Foreskin fibroblast (primary cell): ENCODE measurements at places on chromosomes 7 and 10.

DNA sequence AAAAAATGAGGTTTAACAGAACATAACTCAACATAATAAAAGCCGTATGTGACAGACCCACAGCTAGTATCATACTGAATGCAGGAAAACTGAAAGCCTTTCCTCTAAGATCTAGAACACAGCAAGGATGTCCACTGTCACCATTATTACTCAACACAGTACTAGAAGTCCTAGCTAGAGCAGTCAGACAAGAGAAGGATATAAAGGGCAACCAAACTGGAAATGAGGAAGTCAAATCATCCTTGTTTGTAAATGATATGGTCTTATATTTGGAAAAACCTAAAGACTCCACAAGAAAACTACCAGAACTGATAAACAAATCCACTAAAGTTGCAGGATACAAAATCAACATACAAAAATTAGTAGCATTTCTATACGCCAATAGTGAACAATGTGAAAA lies 45.9 kb downstream of the C10orf71 start:
- no peak for DNase-seq

DNA sequence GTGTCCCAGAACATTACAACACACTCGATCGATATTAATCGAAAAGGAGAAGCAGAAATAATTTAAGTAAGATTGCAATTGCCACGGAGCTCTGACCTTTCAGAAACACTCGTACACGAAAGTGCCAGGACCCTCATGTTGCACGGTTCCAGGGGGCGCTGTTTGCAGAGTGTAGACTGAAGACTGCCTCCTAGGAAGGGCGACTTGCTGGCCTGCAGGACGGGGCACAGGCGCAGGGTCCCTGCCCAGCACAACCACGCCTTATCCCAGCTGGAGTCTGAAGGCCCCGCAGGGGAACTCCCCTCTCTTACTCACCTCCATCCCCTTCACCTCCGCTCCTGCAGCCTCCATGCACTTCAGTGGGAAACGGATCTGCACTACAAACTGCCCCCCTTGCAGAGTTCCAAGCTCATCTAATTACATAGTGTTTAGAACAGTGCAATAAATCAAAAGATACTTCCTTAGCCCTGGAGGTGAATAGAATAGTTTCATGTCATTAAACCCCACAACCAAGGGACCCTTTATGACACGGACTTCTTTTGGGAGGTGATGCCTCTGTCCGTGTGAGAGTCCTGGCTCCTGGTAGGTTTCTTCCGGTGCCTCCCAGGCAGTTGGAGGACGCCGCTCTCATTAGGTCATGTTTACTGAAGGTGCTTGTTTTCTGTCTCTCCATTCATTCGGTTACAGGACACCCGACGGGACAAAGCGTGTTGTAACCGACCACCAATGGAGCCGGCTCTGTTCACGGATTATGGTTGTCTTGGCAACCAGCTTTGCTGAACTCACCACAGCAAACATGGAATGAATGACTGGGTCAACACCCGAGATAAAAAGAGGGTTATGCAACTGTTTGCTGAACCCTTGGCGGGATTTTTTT lies 262.2 kb downstream of the BAMBI start:
- no peak for DNase-seq

DNA sequence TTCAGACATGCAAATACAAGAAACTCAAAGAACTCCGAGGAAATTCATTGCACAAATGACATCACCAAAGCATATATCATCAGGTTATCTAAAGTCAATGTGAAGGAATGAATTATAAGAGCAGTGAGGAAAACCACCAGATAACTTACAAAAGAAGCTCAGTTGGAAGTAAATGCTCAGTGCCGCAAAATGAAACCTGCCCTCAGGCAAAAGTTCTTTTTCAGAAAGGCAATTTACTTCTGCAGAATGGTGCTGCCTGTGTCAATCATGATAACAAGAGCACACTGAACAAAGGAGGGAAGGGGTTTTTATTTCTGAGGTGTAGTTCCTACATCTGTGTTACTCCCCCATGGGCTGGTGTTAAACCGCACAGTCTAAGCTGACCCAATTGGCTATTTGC lies 550.6 kb upstream of the SEMA3D start:
- no peak for DNase-seq

GRCh38 chr7:22373911-22374310 lies 17.0 kb upstream of the RAPGEF5 start:
- DNase-seq, result no peak

GRCh38 chr10:84698989-84699388 lies 370.6 kb downstream of the CCSER2 start:
- no peak for DNase-seq

GRCh38 chr7:36600869-36601530 lies 123.3 kb downstream of the AOAH start:
- peak; percentile 62 for DNase-seq
